ENCODE measurements at places on chromosomes 1 and 21.

GRCh38 chr21:18006691-18007090 lies 187.5 kb upstream of the C21orf91 start:
- no peak for DNase-seq

DNA sequence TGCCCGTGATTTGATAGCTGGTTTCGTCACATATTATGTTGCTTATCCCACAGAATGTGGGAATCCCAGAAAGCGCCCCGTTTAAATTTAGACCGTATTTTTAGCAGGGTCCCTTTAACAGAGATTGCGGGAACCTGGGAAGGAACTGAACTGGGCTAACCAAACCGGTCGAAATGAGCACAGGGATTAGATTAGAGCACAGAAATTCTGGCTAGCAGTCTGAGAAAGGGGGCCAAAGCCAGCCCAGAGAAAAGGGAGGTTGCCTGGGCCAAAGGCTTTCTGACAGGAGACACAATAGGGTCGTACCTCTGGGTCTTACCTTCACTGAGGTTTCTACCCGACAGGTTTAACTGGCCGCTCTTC lies 327 bp downstream of the LRRC40 start:
- no peak for DNase-seq

DNA sequence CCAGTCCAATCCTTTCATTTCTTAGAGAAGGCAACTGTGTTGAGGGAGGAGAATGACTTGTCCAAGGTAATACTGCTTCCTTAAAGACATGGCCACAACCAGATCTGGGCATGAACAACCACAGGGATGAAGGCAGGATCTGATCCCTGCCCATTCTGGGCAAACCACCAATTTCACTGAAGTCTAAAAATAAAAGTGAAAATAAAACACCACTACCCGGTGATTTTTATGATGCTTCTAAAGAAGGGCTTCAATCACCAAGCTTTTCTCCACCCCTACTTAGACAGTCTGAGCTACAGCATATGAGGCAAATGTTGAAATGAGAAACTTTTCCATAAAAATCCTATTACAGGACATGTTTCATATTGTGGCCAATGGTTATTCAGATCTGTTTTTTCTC lies 133.0 kb downstream of the PTPN14 start:
- no peak for DNase-seq

DNA sequence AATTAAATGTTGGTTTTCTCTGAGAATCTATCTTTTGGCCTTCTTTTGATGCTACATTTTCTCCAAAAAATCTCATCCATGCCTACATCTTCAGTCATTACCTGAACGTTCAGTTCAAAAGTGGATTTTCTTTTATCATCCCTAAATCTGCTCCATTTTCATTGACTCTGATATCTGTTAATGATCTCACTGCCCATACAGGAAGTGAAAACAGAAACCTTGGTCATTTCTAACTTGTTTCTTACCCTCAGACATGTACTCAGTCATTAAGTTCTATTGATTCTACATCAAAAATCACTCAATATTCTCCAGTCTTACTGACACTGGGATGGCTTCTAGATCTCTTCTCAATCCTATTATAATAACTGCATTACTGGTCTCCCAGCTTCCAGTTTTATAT lies 22.7 kb downstream of the PRKACB start:
- DNase-seq, result no peak

- no peak for DNase-seq
Measured at GRCh38 chr1:160569806-160570205, 9.5 kb downstream of the CD84 start.

DNA sequence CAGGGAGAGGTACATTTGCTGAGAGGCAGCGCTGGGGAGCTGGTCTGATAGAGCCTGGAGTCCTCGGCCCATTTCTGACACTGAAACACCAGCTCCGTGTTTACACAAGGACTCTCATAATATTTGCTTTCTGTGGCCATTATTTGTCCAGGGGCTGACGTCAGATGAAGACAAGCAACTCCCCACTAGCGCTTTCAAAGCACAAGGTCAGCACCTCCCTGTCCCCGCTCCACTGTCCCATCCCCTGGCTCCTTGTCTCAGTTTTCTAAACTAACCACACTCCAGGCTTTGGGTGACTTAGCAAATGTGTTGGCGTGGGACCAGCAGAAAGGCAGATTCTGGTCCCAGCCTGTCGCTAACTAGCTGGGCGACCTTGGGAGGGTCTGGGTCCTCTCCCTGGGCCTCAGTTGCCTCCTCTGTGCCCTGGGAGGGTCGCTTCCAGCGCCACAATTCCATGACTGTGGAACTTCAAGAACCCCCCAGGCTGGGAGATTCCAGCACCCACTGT lies 37.4 kb upstream of the ZBTB40 start:
- DNase-seq, result no peak

- DNase-seq, result peak; percentile 24
Measured at GRCh38 chr1:179241530-179242097, 12.1 kb upstream of the ABL2 start.

- DNase-seq, result no peak
Measured at GRCh38 chr1:101898137-101898536, 98.6 kb downstream of the OLFM3 start.

GRCh38 chr1:19336543-19336942 lies 24.4 kb downstream of the SLC66A1 start:
- no peak for DNase-seq

- no peak for DNase-seq
Measured at GRCh38 chr1:11664336-11665065, 501 bp downstream of the FBXO6 start.

DNA sequence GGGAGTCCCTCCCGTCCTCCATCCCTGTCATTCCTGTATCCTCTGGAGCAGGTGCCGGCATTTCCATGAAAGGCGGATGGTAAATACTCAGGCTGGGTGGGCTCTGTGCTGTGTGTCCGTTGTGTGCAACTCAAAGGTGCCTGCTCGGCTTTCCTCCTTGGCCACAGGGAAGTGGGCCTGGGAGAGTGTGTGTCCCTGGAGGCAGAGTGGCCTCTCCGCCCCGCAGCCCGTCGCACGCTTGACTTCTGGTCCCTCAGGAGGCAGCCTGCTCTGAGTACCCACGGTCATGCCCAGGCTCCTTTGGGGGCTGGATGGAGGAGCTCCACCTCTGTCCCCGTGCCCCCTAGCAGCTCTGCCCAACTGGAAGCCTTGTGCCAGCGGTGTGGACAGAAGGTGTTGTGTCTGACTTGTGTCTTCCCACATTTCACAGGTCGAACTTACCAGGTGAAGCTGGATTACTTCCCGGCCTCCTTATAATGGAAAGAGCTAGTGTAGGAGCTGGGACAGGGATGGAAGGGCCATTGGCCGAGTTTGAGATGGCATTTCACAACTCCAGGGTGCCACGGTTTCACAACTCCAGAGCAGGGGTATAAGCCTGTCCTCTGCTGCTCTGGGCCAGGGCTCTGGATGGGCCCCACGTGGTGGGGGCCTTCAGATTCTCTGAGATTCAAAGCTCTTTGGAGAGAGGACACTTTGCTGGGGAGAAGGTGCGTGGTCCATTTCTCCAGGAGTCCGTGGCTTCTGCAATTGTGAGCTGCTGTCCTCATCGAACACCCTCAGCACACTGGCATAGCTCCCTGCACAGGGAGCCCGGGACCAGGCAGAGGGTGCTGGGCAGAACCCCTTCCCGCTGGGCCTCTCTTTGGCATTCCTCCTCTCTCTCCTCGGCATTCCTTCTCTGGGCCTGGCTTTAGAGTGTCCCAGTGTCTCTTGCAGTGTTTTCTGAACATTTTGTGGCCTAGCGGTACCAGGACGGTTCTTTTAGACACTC lies 152.7 kb upstream of the COL6A1 start:
- no peak for DNase-seq

GRCh38 chr1:32380057-32380456 lies 14.2 kb downstream of the BSDC1 start:
- no peak for DNase-seq

- no peak for DNase-seq
Measured at GRCh38 chr1:198648592-198648991, 9.8 kb downstream of the PTPRC start.

DNA sequence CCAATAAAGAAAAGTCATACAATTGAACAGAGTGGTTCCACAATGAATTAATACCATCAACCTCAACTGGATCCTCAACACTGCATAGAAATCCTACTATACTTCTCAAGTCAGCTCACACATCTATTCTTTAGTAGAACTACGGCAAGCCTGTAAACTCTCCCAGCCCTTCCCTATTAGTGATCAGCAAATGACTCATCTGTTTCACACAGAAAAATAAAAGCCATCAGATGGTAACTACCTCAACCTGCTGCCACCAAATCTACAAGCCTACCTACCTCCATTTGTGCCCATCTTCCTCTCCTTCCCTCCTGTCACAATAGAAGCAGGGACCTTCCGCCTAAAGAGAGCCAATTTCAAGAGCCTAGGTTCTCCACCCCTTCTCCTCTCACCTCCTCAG lies 63.6 kb downstream of the DMAP1 start:
- DNase-seq, result no peak

DNA sequence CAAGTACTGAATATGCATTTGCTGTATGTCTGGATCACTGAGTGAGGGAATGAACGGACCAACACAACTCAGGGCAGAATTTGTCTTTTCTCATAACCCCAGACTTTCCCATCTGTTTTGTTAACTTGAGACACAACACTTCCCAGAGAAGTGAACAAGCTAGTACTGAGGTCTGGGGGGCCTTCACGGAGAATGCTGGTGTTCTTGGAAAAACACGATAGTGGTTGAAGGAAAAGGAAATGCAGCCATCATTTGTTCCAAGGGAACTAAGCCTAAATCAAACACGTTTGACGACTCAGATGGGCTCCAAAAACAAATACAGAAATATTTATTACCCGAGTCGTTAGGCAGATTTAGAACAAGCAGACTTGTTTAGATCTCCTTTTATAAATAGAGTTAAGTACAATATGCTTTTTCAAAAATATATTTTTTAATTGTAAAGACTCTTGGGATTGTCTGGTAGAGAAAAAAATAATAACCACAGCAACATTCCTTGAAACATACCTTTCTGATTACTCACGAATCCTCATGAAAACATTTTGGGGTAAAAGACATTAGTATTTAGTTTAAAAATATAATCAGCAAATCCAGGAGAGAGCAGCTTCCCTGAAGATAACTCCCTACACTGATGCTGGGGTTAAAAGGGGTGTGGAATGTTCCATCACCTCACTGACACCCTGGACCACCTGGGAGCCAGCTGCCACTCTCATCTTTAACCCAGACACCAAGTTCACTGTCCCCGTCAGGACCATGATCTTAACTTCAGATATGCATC lies 427.7 kb upstream of the RUNX1 start:
- DNase-seq, result no peak

GRCh38 chr21:45570826-45571601 lies 28.8 kb upstream of the SLC19A1 start:
- DNase-seq, result no peak

DNA sequence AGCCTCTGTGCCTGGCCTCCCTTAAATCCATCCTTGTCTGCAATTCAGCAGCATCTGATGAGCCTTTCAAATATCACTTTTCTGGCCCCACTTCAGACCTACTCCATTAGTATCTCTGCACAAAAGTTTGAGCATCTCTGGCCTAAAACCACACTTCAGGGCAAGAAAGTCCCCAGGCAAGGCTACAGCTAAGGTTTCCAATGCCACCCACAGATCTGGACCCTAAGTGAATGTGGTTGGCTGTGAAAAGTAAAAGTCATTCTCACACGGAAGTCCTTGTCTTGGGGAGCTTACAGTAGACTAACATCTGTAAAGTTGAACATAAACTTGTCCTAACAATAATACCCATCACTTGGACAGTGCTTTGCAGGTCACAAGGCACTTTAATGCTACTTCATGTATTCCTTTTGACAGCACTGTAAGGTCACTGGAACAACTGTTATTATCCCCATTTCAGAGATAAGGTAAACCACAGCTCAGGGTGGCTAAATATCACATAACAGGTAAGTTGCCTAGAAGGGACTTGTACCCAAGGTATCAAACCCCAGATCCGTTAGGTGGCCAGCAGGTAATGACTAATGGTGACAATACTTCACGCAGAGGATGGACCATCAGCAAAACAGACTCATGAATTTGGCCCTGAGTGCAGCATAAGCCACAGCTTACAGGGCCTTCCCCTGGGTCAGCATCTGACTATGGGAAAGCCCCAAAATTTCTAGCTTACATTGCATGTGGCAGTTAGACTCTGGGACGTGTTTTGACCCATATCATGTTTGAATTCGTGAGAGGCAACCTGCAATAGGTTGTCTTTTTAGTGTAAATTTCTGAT lies 356.0 kb downstream of the HHAT start:
- DNase-seq, result no peak

DNA sequence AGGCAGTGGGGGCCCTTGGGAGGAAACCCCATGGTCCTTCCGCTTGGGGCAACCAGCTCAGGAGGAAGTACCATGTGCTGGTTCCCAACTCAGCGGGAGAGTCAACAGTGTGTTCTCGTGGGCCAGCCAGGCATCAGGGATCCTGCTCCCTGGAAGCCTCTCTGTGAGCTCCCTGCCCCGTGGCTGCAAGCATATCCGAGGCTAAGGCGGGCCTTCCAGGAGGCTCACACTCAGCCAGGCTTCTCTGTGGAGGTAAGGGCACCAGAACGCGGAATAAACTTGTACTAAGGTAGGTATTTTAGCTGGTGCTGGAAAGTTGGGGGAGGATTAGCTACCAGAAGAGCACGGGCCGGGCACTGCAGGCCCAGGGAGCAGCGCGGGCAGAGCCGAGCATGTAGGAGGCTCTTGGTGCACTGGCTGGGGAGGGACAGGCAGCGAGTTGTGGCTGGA lies 74.7 kb upstream of the POU3F1 start:
- no peak for DNase-seq

DNA sequence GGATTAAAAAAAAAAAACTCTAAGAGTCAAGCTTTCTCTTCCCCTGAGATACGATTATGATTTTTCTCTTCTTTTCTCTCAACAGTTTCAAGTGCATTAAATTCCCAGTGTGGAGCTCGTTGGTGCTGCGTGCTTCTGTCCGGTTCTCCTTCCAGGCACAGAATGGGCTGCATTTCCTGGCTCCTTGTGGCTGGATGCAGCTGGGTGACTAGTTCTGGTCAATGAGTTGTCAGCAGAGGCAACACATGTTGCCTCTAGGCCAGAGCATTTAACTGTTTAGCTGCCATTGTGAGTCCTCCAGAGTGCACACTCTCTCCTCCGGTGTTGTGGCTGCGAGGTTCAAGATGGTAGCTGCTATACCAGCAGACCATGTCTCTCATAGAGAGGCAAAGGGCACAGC lies 312.9 kb downstream of the RRAGC start:
- peak; percentile 65 for DNase-seq

GRCh38 chr1:204278251-204278650 lies 64.5 kb upstream of the GOLT1A start:
- no peak for DNase-seq

GRCh38 chr1:243903041-243903440 lies 53.0 kb upstream of the AKT3 start:
- DNase-seq, result peak; percentile 78

DNA sequence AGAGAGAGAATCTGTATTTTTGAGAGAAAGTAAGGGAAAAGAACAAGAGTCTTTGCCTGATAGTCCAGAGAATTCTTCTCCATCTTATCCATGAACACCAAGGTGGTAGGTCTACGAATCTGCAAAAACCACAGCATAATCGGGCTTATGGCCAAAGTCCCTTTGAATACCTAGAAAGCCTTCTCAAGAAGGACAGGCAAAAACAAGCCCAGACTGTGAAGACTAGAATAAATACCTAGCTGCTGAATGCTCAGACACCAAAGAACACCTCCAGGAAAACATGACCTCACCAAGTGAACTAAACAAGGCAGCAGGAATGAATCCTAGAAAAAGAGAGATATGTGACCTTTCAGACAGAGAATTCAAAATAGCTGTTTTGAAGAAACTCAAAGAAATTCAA lies 79.2 kb downstream of the HFM1 start:
- DNase-seq, result no peak

Data from globus pallidus (tissue), 1 donor.